ENCODE measurements at places on chromosomes 4 and X.

DNA sequence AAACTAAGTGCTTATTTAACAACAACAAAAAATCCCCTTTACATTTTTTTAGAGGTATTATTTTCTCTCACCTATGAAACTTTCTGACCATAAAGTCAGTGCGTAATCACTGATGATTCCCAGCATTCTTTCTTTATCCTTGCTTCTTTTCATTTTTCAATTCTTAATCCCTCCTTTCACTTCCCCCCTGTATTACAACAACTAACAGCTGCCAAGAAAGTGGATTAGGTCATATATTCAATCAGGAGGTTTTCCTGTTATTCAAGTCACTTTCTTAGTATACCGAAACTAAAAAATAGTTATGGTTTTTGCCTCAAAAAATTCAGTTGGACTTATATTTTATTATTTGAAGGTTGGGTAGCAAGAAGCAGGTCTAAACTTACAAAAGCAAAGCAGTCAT, 2.1 kb upstream of the STAP1 start:
- DNase-seq = no peak

DNA sequence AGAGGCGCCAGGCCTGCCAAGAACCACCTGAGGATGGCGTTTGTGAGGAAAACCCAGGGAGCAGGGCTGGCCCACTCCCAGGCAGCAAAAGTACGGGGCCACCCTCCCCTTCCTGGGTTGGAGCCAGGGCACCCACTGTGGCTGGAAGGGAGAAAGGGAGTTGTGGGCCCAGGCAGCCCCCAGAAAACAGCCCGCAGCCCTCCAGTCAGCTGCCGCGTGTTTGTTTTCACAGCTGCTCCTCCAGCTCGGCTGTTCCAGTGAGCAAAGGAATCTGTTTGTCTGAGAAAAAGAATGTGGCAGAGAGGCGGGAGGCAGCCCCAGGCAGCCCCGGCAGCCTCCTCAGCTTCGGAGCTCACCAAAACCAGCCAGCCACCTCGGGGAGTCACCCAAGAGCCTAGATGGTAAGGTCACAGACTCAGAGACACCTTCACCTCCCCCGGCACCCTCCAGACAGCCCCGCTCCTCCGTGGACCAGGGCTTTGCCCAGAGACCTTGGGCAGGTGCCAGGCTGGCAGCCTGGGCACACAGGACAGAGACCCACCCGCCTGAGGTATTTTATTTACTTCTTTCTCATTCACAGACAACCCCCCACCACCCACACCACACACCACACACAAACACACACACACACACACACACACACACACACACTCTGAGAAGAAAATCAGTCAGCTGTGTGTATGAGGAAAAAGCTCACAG, 338.1 kb downstream of the BCOR start:
- DNase-seq = peak; percentile 24

DNA sequence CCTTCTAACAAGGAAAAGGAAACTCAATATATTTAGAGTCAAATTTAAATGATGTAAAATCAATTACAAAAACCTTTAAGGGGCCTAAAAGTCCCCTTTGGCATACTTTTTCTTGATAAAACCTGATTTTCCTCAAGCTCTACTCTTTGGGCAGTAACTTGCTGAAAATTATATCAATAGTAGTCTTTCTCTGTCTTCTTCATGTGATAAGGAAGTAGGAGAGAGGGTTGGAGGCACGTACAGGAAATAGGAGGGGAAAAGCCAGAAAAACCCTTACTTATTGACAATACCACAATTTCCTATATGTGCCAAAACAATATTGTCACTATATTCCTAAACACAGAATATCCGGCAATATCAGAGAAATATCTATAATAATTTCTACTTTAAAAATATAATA, 9.6 kb downstream of the RHOH start:
- DNase-seq = no peak

GRCh38 chrX:13638826-13639225, 14.1 kb upstream of the TCEANC start:
- DNase-seq = no peak

DNA sequence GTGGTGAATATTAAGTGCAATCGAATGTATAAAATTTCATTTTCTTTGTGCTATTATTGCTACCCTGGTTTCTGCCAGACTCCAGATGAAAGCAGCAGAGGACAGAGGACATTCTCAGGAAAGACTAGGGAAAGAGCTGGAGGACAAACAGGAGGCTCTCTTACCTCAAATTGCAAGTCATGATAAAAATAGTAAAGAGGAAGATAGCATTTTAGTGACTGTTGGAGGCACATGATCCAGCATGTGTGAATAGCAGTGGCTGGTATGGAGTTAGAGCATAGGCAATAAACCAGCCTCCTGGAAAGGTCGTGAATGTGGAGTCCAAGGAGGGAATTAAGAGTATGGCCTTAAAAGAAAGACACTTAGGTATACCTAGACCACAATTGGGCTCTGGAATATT, 1040.0 kb downstream of the STPG2 start:
- DNase-seq = no peak

DNA sequence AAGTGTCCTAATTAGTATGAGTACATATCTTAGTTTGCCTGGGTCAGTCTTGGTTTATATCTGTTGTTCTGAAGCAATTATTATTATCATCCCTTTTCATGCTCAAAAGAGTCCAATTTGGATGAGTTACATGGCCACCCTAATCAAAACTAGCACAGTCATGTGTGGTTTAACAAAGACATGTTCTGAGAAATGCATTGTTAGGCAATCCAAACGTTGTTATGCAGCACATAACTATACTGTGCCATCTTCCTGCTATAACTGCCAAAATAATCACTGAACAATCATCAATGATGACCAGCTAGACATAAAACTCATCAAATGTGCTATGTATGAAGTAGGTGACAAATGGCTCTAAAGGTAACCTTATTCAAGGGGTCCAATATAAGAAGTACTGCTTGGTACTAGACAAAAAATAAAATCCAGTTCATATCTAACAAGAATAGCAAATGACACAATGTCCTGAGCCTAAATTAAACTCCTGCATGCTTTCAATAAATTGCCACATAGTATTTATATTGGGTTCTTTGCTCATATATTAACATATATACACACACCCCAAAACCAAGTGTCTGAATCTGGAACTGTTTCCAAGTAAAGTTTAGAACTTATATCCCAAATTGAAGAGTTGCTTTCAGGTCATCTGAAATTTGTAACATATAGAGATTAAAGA, 41.9 kb downstream of the CNOT6L start:
- no peak for DNase-seq

- DNase-seq = no peak
Observed at GRCh38 chr4:56134266-56134665, 185.5 kb downstream of the CEP135 start.

- no peak for DNase-seq
Observed at GRCh38 chr4:150906987-150907633, 108.0 kb downstream of the LRBA start.
